ENCODE measurements at places on chromosomes 13 and 19.

DNA sequence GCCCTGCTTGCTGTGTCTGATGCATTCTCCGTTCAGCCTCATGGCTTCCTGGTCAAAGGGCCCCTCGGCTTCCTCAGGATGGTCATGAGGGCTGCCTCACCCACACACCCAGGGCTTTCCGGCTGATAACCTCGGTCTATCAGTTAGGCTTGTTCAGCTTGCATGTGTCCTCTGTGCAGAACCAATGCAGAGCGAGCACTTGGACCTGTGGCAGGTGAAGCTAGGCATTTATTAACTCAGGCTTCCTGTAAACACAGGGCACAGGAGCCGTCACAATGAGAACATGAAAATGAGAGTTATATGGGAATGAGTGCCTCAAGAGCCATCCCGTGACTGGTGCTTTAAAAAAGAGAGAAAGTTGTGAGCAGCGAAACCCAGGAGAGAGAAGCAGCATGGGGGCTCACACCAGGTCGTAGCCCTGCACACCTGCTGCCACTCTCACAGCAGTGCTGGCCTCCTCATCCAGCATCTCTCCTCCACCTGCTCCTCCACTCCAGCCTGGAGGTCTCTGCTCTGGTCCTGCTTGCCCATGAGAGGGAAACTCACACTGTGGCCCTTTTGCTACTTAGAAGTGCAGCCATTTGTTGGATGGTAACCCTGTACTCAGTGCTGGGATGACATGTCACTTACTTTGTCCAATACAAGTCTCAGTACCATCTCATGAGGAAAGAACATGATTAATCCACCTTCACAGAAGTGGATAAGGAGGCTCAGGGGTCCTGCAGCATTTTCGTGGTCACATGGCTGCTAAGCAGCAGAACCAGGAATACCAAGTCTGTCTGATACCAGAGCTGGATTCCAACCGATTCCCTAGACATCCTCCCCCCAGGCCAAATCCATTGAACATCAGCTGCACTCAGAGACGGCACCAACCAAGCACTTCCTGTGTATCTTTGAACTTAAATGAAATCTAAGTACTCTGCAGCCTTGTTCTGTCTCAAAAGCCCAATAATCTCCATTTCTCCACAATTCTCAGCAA, 50.5 kb upstream of the IRS2 start:
- DNase-seq = no peak

DNA sequence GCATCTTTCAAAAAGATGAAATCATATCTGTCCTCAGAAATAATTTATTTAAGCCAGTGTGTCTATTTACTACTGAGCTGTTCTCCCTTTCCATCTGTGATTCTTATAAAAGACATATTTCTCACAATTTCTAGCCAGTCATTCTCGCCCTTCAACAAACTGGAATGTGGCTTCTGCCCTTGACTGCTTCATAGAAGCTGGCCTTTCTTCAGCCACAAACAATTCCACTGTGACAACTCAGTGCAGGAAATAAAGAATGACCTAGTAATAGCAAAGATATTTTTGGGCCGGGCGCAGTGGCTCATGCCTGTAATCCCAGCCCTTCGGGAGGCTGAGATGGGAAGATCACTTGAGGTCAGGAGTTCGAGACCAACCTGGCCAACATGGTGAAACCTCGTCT, 655.5 kb downstream of the PCDH9 start:
- no peak for DNase-seq

GRCh38 chr13:49681842-49682435, 9.3 kb downstream of the EBPL start:
- DNase-seq = no peak

DNA sequence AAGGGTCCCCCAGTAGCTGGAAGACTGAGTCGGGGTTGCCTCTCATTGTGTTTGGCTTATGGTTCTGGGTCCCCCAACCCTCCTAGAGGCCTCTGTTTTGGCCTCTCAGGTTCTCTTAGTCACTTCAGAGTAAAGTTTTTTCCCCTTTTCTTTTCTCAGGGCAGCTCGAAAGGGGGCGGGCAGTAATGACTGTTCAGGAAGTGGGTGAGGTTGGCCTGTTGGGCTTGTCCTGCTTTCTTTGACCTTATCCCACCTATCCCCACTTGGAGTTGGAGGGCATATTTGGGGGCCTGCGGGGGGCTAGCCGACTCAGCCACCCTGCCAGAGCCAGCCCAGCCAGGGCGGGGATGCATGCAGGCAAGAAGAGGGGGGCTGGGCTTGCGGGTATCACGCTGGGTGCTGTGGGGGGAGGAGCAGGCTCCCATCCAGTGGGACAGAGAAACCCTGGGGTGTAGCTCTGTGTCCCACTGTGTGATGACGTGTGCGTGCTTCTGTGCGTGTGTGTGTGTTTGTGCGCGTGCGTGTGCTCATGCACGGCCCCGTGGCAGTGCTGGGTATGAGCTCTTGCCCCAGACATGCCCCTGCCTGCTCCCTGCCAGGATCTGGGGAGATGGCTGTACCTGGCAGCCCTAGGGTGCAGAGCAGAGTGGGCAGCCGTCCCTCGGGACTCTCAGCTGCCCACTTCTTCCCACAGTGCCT, 1.4 kb downstream of the CIC start:
- peak; percentile 33 for DNase-seq

DNA sequence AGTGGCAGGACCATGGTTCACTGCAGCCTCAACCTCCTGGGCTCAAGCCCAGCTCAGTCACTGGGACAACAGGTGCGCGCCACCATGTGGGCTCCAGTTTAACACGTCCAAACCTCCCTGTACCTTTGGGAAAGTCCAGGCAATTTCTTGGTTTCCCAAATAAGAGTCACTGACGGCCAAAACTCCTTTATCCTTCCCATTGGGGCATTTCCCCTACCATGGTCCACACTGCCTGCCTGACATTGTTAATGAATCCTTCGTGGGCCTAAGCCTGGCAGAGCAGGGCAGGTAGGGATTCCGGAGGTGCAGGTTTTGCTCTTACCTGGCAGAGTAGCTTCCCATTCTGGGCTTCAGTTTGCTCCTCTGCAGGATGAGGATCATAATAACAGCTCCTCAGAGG, 66.2 kb upstream of the TM9SF2 start:
- no peak for DNase-seq

DNA sequence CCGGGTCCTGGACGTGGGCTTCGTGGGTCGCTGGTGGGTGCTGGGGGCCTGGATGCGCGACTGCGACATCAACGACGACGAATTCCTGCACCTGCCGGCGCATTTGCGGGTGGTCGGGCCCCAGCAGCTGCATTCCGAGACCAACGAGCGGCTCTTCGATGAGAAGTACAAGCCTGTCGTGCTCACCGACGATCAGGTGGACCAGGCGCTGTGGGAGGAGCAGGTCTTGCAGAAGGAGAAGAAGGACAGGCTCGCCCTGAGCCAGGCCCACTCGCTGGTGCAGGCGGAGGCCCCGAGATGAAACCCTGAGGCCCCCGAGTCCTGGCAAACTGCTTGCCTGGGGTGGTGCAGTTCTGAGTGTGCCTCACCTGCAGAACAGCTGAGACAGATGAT, 787 bp downstream of the TIMM29 start:
- no peak for DNase-seq

DNA sequence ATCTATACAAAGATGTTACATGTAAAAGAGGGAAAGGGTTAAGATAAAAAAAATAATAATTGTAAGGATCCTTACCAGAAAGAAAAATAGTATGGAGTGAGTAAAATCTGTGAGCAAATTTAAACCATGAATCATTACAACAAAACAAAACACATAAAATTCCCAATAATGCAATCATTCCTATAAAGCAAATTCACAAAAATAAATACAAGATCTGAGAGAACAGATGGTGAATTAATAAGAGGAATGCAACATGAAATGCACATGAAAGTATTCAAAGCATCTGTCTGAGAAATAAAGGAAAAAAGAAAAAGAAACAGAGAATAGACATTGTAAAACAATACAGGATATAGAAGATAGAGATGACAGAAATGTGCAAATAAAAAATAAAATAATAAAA, 681.5 kb upstream of the KLHL1 start:
- no peak for DNase-seq

DNA sequence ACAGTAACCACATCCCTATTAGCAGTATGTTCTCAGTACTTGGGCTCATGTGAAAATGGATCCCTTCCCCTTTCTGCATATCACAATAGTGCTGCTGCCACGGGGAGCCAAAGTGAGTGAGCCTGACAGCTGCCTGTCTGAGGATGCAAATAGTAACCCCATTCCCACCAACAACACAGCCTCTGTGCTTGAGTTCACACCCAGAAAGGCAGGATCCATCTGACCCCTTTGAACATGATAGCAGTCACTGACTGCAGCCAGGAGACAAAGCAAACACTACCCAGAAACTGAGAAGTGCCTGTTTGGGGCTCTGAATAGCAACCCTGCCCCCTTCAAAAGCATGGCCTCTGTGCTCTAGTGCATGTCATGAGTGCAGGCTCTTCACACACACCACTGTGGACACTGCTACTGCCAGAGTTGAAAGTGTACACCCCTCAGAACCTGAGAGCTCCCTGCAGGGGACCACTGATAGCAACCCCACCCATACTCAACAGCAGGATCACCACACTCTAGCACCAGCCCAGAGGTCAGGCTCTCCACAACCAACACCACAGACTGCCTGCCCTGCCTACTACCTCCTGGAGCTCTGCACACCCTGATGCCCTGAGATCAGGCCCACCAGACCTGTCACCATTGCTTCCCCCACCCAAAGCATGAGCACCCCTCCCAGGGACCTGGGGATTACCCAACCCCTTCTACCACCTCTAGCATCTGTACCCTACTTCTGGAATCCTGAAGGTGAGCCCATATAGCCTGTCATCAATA, 1563.5 kb upstream of the PRR20A start:
- no peak for DNase-seq

DNA sequence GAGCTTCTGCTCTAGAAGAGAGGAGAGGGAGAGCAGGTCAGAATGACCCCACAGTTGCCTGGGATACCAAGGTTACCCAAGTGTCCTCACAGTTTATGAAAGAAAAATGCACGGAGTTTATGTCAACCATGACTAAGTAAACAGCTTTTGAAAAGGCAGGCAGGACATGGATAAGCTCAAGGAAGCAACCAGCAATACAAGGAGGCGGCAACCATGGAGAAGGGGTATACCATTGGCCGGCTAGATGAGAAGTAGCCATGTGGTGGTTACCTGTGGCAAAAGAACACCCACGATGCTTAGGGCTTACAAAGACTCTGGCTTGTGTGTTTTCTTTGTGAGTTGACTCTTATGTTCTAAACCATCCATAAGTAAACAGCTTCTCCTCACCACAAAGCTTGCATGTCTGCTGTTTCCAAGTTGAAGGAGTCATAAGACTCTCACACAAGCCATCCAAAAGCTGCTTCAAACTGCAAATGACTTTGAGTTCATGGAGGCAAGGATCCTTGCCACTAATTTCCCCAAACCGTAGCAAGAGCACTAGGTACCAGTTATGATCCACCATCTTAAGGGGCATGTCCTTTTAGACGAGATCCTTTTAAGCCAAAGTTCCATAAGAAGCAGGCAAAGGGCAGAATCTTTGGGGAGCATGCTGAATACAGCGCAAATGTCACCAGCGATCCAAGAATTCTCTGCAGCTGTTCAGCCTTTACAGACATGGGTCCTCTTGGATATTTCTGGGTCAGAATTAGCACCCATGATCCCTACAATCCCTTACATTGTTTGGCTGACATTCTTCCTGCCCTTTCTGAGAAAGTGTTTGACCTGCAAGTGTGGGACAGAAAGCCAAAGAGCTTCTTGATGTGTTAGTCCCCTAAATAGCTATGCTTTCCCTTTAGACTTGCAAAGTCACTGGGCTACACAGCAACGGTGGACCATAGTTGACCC, 74.8 kb upstream of the IPO5 start:
- DNase-seq = no peak

GRCh38 chr19:28075229-28075628, 1137.7 kb downstream of the UQCRFS1 start:
- no peak for DNase-seq

GRCh38 chr19:15107061-15108010, at the start of gene SYDE1:
SYDE1 (plus strand) TSS chr19:15107401; CDS start chr19:15107434, 33 bp downstream.
- no peak for DNase-seq

GRCh38 chr19:6723108-6723618, 2.7 kb upstream of the C3 start:
- DNase-seq = peak; percentile 17

- no peak for DNase-seq
These were observed 14.9 kb downstream of the FGF21 start for GRCh38 chr19:48770266-48770665.

GRCh38 chr13:114148521-114148855, 16.1 kb upstream of the RASA3 start:
- no peak for DNase-seq

GRCh38 chr19:6740589-6741343, 1.3 kb downstream of the TRIP10 start:
- DNase-seq = no peak

DNA sequence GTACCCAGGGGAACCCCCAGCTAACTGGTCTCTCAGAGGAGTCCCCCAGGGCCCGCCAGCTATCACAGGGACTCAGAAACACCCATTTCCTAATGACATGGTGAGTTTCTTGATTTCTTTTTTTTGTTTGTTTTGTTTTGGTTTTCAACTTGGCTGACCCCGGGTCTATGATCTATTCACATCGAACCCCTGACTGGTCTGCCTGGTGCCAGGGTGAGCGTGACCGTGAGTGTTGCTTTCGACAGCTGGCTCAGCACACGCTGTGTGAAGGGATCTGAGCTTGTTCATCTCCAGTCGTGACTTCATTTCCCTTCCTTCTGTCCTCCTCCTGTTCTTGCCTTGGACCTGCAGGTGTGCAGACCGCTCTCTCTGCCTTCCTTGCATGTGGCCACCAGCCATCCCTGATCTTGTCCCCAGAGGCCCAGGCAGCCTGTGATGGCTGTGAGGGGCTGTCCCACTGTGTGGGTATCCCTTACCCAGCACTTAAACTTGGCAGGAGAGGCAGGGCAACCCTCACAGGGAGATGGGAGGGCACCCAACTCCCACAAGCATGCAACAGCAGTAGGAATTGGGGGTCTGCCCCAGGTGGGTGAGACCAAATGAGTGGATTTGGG, 26.2 kb downstream of the TMEM161A start:
- no peak for DNase-seq

GRCh38 chr19:52187407-52187806, 2.4 kb upstream of the PPP2R1A start:
- no peak for DNase-seq

DNA sequence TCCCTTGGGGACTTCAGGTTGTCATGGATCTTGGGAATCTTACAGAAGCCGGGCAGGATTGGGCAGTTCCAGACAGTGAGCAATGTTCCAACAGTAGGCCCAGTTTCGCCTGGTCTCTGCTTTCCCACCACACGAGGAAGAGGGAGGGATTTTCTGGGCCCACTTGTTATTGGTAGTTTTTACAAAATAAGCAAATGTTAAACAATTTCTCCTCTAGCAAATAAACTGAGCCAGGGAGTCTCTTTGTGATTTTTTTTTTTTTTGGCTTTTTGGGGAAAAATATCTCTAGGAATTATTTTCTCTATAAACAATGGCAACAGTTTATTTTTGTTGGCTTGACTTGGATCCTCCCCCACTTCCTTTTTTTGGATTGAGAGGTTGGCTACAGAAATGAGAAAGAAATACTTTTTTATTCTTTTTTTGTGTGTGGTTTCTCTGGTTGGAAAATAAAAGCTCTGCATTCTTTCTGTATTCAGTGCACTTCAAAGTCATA, 89.3 kb downstream of the TM9SF2 start:
- DNase-seq = no peak

- no peak for DNase-seq
These were observed 3.9 kb upstream of the LRRC63 start for GRCh38 chr13:46207828-46208227.

Measured in hippocampal formation (tissue), 2 donors.